ENCODE measurements at places on chromosomes 5 and 9.

DNA sequence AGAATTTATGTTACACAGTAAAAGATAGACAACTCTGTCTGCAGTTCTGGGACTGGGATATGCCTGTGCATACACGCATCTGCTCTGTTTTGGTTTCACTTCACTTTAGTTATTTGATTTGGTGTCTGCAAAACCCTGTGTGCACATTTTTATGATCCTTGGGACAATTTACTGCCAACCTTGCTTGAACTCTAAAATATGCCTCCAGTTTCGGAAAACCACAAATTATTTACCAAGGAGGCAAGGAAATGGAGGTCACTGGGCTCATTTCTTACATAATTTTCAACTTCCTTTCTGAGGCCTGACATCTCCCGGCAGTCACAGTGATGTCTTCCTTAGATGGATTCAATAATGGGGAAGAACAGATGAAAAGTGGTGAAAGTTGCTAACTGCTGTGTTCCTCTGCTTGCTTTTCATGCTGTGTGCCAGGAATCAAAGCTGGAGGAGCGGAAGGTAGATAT lies 61.2 kb upstream of the TAF11L2 start:
- DNase-seq, result peak; percentile 62

DNA sequence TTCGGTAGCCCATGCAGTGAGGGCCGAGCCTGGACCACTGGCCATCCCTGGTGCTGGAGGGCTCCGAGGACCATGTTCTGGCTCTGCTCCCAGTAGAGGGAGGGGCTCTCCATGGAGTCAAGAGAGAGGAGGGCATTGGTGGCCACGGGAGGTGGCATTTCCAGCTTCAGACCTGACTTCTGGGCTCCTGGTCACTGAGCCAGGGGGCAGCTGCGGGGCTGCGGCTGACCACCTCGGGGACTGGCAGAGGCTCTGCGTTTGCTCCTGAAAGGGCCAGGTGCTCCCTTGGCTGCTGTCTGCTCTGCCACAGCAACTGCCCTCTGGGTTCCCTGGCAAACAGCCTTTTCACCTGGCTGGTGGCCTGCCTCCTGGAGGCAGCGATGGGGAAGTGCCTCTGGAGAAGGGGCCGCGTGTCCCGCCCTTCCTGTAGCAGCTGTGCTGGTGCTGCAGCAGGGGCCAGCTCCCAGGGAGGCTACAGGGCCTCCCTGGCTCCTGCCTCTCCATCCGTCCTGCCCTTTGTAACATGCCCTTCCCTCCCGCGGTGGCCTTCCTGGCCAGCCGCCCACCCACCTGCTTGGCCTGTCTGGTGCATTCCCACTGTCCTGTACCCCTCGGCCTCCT lies 144.6 kb downstream of the CACNA1B start:
- DNase-seq, result no peak

GRCh38 chr5:149886060-149886459 lies 58.5 kb downstream of the PDE6A start:
- no peak for DNase-seq

- DNase-seq, result peak; percentile 59
These were observed 36.7 kb downstream of the NFIB start for GRCh38 chr9:14277244-14277643.

- no peak for DNase-seq
These were observed 7.5 kb upstream of the CDH6 start for GRCh38 chr5:31185951-31186350.

GRCh38 chr5:142358121-142358520 lies 33.3 kb upstream of the SPRY4 start:
- DNase-seq, result no peak

GRCh38 chr9:76921165-76921564 lies 15.3 kb upstream of the PRUNE2 start:
- no peak for DNase-seq
